Osteoblast (primary cell): ENCODE measurements at places on chromosomes 16 and 17. TPM values are rescaled to one million over a fixed set of nuclear protein-coding genes. Genes with fewer than 3 reads are reported as not detected.

The TLCD3B gene
- 0.36 TPM in 1 of 2 replicates, not detected in the other for total RNA-seq

DNA sequence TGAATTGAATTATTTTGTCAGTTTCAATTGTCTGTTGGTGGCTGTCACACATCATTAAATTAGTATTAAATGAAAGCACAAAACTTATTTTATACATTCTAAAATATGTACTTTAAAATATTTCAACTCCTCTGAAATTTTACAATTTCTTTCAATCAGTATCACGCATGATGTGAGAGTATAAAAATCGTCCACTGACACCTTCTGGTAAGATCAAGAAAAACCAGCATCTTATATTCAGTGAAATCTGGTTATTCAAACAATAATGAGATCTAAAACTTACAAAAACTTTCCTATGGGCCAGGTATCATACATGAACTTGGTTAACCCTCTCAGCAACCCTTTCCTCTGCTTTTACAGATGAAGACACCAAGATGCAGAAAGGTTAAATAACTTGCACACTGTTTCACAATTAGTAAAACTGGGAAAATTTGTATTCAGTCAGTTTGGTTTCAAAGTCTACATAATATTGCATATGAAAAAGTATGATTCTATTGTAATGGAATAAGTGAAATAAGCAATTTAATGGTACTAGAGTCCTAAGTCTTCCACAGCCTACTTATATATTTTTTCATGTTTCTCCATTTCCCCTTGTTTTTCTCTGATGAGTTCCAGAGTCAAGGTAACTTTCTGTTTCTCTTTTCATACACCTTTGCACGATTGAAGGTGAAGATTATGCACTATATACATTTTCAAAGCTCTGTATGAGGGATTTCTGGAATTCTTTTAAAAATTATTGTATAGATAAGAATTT lies 58.7 kb downstream of the EFCAB5 start:
- DNase-seq = no peak
- H3K4me3 ChIP-seq = no peak overlapping the region
- H3K36me3 ChIP-seq = no peaks in the 10 kb centered on the region
- H3K27ac ChIP-seq = no peak overlapping the region

- H3K4me1 ChIP-seq = no peaks in the 10 kb centered on the region
- H3K4me3 ChIP-seq = no peak overlapping the region
- peaks cover 37% of the 10 kb centered on the region for H3K36me3 ChIP-seq
- H3K27ac ChIP-seq = no peak overlapping the region
- H3K27me3 ChIP-seq = no peaks in the 10 kb centered on the region
Observed at GRCh38 chr16:87416826-87417527, 24.8 kb downstream of the MAP1LC3B start.

The MAPT gene
- total RNA-seq = 0.29 and 0.36 TPM in 2 replicates

DNA sequence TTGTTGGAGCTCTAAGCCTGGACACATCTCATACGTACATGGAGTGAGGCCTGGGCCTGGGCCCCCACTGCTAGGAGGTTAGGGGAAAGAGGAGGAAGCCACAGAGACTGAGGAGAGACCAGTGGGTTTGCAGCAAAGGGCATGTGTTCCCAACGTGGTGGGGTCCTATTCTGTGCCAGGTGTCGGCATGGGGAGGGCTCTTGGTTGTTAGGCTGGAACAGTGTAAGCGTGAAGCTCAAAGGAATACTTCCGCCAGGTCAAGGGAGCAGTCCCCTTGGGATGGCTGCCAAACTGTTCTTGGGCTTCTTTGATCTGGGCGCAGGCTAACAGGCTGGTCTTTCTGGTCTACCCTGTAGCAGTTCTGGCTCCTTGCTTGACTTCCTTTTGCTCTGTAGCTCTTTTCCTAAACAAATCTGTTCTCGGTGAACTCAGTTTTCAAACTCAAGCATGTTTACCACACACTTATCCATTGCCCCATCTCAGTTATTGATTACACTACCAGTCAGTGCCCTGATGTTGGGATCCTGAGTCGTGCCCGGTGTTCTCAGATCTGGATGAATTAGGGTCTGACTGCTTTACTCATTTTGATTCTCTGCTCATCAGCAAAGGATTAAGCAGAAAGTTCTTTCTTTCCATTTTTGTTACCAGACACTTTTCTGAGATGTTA lies 36.4 kb downstream of the GPT2 start:
- peaks cover 18% of the 10 kb centered on the region for H3K36me3 ChIP-seq
- no peaks in the 10 kb centered on the region for H3K4me1 ChIP-seq
- no peaks in the 10 kb centered on the region for H3K27me3 ChIP-seq
- no peak for DNase-seq

GRCh38 chr17:48011405-48012150 lies 26.0 kb downstream of the COPZ2 start:
- H3K27ac ChIP-seq = no peak overlapping the region
- H3K36me3 ChIP-seq = no peaks in the 10 kb centered on the region
- DNase-seq = peak; percentile 87
- H3K4me1 ChIP-seq = peaks cover 8% of the 10 kb centered on the region
- H3K27me3 ChIP-seq = peaks cover 2% of the 10 kb centered on the region

- H3K27ac ChIP-seq = no peak overlapping the region
- no peak for DNase-seq
- H3K36me3 ChIP-seq = no peaks in the 10 kb centered on the region
- peaks cover 13% of the 10 kb centered on the region for H3K27me3 ChIP-seq
Observed at GRCh38 chr17:79117905-79118487, 43.4 kb downstream of the ENGASE start.

GRCh38 chr16:66435896-66436295 lies 8.8 kb downstream of the BEAN1 start:
- H3K27ac ChIP-seq = no peak overlapping the region
- no peak overlapping the region for H3K4me3 ChIP-seq
- no peaks in the 10 kb centered on the region for H3K36me3 ChIP-seq
- H3K4me1 ChIP-seq = peaks cover 6% of the 10 kb centered on the region
- peaks cover 9% of the 10 kb centered on the region for H3K27me3 ChIP-seq

The LRRC75A gene
- 0.88 and 1.4 TPM in 2 replicates for total RNA-seq
